ENCODE measurements at places on chromosomes 2 and 18.

GRCh38 chr2:174931724-174932123 is 73.5 kb downstream of the CHN1 start:
- DNase-seq, result no peak

GRCh38 chr2:70083344-70084156 is 3.7 kb upstream of the PCBP1 start:
- no peak for DNase-seq

DNA sequence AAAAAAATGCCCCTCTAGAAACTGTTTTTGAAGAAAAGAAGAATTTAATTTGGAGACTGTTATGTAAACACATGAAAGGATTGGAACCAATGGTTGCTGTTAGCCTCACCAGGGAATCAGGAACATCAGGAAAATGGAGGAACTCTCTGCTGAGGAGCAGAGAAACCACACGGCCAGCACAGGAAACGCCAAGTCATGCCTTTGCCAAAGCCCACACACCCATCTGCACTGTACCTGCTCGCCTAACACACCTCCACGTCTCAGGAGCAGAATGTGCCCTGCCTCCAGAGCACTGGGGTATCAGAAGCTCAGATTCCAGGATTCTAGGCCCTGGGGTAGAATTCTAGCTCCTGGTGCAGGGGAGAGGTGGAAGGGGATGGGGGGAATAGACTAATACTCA is 9.8 kb upstream of the SCYGR1 start:
- DNase-seq, result no peak

GRCh38 chr18:9992300-9992972 is 78.6 kb downstream of the VAPA start:
- DNase-seq, result no peak

GRCh38 chr2:101873543-101873942 is 118.2 kb upstream of the IL1R2 start:
- no peak for DNase-seq

GRCh38 chr2:85907671-85908157 is 18.9 kb upstream of the ST3GAL5 start:
- no peak for DNase-seq

- DNase-seq, result peak; percentile 79
Measured at GRCh38 chr2:239329972-239330572, 70.7 kb downstream of the HDAC4 start.

DNA sequence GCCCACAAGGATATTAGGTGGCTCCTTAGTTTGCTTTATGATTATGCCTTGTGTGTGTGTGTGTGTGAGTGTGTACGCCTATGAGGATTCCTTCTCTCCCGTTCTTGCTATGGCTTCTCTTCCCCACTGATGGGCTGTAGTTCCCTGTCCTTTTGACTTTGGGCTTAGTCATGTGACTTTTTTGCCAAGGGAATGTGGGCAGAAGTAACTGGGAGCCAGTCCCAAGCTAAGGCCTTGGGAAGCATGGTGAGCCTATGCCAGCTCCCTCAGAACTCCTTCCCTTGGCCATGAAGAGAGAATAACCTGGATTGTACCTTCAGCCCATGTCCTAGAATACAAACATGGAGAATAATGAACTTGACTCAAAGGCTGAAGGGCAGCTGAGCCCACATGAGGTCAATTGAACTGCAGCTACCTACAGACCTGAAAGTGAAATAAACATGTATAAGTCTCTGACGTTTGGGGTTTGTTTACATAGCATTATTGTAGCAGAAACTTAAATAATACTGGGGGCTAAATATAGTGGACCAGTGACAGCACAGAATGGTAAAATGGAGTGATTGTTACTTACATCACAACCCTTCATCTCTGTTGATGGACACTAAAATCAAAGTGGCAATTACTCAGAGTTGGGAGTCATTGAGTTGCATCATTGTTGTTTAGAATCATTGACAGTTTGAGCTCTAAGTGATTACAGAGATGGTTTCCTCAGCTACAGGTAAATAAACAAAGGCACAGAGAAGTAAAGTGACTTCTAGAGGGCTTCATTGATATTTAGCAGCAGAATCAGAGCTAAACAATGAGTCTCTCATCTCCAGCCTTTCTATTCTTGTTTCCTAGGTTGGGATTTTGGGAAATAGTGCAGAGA is 15.3 kb upstream of the IL36G start:
- peak; percentile 56 for DNase-seq

DNA sequence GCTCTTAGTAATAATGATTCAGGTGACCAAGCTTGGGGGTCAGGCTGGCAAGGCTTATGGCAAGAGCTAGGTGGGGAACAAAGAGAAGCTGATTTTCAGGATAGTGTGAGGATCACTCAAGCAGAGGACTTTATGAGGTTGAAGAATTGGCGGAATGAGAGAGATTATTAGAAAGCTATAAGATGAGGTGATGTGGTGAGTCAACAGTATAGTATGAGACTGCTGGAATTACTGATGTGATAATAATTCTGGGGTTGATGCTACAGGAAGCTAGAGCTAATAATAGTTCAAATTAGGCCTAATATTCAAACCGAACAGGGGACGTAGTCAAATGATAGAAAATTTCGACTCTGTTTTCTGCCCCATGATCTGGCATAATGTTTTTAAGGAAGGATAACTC is 2115.3 kb upstream of the PIK3C3 start:
- DNase-seq, result no peak

GRCh38 chr18:59846814-59847490 is 52.8 kb upstream of the PMAIP1 start:
- DNase-seq, result no peak

DNA sequence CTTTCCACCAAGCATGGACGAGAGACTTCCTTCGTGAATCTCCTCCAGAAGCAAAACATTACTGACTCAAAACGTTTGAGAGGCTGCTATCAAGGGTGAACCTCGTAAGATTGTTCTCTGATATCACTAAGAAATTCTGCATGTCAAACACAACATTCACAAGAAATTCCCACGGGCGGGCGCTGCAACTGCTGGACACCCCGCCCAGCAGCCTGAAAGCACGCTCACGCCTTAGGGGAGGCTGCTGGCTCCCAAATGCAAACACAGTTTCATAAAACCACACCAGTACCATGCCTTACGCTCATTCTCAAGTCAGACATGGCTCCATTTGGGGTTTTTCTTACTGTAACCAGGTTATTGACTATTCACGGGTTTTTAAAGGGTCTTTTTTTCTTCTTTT is 39.0 kb downstream of the MBP start:
- DNase-seq, result no peak

GRCh38 chr2:14558335-14558919 is 74.1 kb upstream of the LRATD1 start:
- no peak for DNase-seq

DNA sequence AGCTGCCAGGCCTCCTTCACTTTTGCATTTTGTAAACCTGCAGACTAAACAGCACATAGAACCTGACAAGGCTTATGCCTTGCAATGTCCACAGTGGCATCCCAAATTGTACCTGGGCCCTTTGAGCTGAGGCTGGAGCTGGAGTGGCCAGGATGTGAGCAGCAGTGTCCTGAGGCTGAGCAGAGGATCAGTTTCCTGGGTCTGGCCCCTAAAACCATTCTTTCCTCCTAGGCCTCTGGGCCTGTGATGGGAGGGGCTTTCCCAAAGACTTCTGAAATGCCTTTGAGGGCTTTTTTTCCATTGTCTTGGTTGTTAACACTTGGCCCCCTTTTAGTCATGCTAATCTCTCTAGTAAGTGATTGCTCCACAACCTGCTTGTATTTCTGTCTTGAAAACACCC is 32.8 kb downstream of the FSIP2 start:
- no peak for DNase-seq

DNA sequence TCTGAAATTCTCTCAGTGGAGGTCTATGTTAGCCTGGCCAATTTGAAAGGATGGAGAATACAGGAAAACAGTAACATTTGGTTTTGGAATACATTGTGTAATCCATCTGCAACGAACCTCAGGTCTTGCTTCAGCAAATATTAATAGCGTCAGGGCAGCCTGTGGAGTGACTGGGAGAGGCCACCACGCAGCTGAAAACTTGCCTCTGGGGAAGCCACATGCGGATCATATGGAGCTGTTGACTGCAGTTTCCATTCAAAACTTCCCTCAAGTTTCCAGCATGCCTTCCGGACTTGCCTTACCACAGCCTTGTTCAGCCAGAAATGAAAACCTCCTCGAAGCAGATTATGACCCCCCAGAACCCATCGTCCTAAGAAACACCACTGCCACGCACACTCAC is 25.7 kb downstream of the BCL11A start:
- DNase-seq, result no peak

DNA sequence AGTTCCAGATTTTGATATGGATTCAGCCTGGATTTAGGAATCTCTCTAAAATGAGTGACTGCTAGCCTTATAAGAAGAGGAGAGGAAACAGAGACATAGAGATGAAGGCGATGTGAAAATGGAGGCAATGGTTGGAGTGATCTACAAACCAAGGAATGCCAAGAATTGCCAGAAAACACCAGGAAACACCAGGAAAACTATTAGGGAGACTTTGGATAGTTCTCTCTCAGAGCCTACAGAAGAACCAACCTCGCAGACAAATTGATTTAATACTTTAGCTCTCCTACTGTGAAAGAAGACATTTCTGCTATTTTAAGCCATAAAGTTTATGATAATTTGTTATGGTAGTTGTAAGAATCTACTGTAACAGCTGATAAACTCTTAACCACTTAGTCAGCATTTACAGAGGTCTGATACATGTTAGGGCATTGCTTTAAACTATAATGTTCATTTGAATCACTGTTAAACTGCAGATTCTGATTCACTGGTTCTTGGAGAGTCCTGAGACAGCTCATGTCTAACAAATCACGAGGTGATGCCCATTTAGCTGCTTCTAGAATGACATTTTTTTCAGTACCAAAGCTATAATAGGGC is 1702.6 kb upstream of the LRRTM1 start:
- DNase-seq, result no peak

- DNase-seq, result no peak
Measured at GRCh38 chr2:2848621-2849333, 517.7 kb upstream of the MYT1L start.

- DNase-seq, result no peak
Measured at GRCh38 chr2:30958193-30958917, 151.1 kb upstream of the CAPN13 start.

DNA sequence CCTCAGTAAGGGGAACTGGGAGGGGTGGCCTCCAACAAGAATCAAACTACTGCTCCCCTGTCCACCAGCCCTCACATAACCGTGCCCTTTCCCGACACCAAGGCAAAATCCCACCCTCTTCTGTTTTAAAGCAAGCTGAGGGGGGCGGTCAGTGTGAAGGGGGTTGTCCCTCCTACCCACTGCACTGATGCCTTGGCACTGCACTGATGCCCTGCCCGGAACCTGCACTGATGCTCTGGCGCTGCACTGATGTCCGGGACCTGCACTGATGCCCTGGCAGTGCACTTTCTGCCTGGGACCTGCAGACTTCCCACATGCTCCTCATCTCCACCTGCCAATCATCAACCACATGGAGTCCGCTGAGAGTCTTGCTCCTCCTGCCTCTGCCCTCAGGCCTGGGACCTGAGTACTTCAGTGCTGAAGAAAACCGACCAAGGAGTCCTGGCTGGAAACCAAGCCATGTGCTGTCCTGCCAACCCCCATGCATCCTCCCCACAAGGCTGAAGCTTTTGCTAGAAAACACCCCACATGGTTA is 179.5 kb downstream of the SMAD2 start:
- no peak for DNase-seq

DNA sequence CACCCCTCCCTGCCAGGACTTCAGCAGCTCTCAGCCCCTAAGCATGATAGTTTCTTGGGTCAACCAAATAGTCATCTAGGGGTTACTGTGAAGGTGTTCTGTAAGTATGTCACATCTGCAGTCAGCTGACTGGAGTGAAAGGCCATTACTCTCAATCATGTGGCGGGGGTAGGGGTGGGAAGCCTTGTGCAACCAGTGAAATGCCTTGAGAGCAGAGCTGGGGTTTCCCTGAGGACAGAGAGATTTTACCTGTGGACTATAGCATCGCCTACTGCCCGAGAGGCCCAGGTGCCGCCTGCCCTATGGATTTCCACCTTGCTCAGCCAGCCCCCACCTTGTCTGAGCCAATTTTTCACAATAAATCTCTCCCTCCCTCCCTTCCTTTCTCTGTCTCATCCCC is 20.9 kb upstream of the KLF11 start:
- no peak for DNase-seq

- DNase-seq, result peak; percentile 79
Measured at GRCh38 chr2:3489764-3490115, 29.6 kb downstream of the ADI1 start.

GRCh38 chr2:57597940-57598339 is 448.7 kb upstream of the VRK2 start:
- DNase-seq, result no peak

DNA sequence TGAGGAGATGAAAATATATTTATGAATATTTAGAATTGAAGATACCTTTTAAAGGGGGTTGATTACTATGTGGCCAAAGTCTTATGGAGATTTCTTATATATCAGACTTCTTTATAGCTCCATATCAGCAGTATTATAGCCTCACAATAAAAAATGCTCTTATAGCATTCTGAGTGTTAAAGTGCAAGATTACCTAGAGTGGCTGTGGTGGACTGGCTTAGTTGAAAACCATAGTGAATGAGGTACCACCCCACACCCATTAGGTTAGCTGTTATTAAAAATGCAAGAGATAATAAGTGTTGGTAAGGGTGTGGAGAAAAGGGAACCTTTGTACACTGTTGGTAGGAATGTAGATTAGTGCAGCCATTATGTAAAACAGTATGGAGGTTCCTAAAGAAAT is 39.7 kb downstream of the NCOA1 start:
- no peak for DNase-seq

DNA sequence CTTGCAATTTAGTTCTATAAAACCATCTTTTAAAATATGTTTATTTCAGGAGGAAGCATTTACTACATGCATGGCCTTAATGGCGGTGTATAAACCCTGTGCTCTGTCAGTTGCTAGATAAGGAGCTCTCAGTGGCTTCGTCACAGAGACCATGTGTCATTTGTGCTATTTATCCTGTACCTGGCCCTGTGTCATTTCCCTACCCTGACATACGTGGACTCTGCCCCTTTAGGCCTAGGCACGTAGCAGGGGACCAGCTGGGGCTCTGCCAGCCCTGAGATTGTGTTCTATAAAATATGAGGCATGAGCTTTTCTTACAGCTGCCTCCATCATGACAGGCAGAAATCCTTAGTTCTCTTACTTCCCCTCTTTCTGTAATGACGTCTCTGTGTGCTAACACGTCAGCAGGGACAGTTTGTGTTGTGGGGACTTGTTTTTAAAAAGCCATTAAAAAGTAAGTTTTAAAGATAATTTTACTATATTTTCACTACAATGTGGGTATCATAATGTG is 88.0 kb downstream of the ITGB1BP1 start:
- DNase-seq, result no peak

DNA sequence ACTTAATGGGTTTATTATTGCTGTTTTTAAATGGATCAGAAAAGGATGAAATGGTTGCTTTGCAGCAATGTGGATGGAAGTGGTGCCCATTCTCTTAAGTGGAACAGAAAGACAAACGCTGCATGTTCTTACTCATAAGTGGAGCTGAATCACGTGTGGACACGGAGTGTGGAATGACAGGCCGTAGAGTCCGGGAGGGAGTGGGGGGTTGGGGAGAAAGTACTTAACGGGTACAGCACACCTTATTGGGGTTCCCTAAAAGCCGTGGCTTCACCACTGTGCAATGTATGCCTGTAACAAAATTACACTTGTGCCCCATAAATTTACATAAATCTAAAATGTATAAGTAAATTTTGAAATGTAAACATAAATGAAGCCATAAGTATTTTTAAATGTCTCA is 64.0 kb upstream of the CTDP1 start:
- DNase-seq, result no peak
